Islet precursor cell (in vitro differentiated cells): ENCODE measurements at places on chromosomes 11 and 22.

- no peak for DNase-seq
Observed at GRCh38 chr11:132072858-132073211, 702.4 kb downstream of the NTM start.

- DNase-seq = peak; percentile 73
Observed at GRCh38 chr11:93236741-93237675, 39.2 kb upstream of the SLC36A4 start.

GRCh38 chr11:115393950-115394349 is 110.3 kb downstream of the CADM1 start:
- no peak for DNase-seq

DNA sequence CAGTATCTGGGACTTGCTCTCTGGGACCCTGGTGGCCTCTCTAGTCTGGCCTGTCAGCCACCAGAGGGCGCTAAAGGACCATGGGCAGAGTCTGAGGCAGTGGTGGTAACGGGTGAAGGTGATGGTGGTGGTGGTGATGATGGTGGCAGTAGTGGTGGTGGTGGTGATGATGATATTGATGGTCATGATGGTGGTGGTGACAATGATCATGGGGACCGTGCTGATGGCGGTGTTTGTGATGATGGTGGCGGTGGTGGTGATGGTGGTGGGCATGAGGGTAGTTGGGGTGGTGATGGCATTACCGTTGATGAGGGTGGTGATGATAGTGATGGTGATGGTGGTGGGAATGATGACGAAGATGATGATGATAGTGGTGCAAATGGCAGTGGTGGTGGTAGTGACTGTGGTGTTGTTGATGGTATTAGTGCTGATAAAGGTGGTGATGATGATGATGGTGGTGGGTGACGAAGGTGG is 16.0 kb downstream of the TRPM5 start:
- peak; percentile 83 for DNase-seq

DNA sequence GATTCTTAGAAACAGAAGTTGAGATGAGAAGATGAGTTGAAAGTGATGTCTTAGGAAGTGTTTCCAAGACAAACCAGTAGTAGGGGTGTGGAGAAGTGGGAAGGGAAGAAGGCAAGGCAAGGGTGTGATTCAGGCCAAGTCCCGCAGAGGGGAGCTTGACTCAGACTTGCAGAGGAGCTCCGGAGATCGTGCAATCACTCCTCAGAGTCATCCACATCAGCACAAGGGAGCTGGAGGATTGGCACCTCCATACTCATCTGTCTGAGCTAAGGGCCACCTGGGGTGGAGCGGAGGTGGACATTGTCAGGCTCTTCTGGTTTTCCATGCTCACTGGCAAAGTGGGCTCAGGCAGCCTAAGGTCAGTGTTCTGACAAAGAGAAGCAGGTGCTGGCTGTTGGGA is 44.4 kb downstream of the CHRDL2 start:
- peak; percentile 36 for DNase-seq

DNA sequence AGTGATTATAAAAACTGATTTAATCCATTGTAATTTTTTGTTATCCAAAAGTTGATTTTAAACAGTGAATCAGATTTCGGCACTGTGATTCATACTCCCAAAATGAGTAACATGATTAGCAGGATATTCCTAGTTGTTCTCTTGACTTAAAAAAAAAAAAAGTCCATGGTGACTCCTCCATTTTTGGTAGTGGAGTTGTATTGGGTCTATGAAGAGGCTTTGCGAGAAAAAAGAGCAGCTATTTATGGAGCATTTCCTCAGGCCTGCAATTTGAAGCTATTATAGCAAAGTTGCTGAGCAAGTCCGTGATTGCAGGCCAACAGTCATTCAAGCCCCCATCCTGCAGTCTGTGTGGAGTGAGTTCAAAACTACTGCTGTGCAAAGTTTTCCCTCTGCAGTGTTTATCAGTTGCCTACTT is 28.8 kb downstream of the YAP1 start:
- peak; percentile 84 for DNase-seq

DNA sequence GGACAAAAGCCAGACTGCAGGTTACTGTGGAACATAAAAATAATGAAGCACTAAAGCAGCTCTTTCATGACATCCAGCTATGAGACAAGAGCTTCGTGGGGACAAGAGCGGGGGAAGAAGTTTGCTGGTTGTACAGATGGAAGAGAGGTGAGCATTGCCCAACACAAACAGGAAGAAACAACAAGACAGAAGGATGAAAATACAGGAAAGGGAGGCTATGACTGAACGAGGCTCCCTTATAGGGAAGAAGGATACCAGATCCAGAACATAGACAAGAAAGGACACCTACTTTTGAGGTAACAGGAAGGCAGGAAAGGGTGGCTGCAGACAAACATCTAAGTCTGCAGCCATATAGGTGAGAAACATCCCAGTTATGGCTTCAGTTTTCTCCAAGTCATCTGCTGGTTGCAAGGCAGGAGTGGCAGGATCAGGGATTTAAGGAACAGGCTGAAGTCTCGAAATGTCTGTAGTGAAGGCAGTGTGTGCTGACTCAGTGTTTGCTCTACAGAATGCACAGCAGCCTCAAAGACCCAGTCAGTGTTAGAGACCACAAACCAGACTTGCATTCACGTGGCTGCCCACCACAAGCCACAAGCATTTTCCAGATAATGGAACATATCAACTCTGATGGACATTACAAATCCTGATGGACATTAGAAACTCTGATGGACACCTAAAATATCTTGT is 1.9 kb downstream of the CLTCL1 start:
- DNase-seq = peak; percentile 72

GRCh38 chr11:11445441-11446185 is 92.6 kb upstream of the CSNK2A3 start:
- no peak for DNase-seq

GRCh38 chr22:17861909-17862308 is 87.6 kb upstream of the BID start:
- no peak for DNase-seq

DNA sequence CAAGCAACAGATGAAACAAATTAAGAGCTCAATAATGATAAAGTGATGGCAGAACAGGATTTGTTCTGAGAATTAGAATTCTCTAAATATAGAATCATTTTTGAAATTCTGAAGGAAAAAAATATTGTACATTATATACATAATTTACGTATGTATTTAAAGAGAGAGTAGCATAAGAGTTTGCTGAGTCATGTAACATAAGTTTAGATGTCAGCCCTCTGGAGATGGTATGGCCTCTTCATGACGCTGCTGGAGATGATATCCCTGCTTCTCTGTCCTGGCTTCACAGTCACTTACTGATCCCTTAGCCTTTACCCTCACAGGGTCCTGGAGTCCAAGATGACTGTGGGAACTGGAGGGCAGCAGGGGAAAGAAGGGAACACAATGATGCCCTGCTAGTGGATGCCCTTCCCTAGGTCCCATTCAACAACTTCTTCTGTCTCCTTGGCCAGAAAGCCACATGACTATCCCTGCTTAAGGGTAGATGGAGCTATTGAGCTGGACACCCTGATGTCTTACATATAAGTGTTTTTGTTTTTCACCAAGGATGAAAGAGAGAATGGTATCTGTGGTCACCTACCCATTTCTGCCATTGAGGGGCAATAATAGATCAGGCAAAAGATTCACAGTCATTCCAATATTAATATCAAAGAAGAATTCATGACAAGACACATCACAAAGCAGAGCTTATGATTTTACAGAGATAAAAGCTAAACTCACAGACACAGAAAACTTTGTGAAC is 753.1 kb downstream of the TBC1D22A start:
- DNase-seq = no peak

DNA sequence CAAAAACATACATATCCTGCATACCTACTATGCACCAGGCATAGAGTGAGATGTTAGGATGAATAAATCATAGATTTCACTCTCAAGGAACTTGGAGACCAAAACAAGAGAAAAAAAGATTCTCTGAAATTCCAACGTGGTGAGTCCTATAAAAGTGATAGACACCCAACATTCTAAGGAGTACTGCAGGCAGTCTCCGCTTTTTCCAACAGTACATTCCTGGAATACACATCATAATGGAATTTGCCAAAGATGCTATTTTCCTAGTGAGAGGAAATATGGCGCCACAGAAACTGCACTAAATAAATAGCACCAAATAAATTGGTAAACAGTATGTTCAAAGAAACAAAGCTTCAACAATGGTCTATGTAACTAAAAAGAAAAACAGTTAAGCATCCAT is 6.0 kb downstream of the TMEM123 start:
- no peak for DNase-seq

DNA sequence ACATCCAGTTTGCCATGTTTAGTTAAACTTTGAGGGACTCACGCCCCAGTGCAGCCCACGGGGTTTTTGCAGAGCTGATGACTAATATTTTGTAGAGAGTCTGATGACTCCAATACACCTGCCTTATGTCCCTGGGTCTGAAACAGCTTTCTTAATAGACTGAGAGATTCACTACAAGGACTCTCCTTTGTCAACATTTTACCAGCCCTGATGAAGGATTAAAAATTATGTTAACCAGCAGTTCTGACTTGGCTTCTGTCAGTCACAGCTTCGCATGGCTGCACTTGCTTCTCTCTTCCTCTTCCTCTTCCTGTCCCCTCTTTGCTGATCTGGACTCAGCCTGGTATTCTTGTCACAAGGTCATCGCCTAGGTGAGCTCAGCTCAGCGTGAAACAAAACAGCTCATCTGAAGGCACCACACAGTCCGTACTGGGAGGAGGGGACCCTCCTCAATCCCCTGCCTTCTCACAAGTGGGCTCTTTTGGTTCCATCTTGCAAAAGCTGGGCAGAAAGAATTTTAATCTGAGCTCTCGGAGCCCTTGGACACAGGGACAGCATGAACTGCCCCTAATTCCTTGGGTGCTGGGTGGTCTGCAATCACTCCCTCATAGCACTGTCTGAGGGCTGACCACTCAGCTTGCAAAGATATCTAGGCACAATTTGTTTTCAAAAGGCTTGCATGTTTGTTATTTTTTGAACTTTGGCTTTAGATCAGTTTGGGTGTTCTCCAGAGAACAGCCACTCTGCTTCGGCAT is 38.1 kb upstream of the POU2AF1 start:
- no peak for DNase-seq

DNA sequence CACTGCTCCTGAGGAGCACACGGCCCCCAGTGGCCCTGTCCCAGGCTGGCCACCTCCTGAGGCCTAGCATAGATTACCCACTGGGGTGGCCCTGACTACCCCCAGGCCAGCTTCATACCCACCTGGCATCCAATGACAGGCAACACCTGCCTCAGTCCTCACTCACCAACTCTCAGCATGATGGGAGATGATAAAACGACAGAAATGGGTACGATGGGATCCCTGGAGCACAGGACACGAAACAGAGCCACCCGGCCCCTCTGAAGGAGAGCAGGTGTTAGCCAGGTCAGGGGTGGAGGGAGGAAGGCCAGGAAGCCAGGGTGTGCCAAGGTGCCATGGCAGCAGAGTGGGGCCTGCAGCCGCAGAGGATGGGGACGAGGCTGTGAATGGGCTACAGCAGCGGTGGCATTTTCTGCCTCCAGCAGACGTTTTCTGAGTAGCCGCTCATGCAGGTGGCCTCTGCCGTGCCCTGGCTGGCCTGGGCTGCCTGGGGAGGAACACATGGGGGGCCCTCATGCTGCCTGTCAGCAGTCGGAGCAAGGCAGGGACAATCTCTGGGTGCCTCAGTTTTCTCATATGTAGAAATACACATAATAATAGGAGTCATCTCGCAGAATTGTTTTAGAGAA is 50.2 kb upstream of the FGF3 start:
- peak; percentile 34 for DNase-seq

DNA sequence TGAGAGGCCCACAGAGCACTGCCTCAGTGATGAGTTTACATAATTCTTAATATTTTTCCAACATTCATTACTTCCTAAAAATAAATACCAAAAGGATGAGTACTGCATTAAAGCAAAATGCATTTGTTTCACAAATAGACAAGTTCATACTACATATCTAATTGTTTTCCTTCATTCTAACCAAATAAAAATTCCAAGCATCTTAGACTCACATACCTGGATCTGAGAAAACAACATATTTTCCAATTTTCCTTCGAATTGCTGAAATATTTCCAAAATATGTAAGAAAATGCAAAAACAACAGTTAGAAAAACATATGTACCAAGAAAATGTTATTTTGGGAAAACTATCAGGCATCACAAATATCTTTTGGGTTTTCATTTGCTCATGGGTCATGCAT is 127.9 kb upstream of the CEP126 start:
- no peak for DNase-seq

GRCh38 chr22:46726066-46726985 is 11.7 kb downstream of the CERK start:
- DNase-seq = no peak

- DNase-seq = peak; percentile 81
Observed at GRCh38 chr11:40241524-40242051, 1217.9 kb downstream of the LRRC4C start.

- DNase-seq = no peak
Observed at GRCh38 chr11:62953811-62954210, 31.0 kb downstream of the SLC22A6 start.

DNA sequence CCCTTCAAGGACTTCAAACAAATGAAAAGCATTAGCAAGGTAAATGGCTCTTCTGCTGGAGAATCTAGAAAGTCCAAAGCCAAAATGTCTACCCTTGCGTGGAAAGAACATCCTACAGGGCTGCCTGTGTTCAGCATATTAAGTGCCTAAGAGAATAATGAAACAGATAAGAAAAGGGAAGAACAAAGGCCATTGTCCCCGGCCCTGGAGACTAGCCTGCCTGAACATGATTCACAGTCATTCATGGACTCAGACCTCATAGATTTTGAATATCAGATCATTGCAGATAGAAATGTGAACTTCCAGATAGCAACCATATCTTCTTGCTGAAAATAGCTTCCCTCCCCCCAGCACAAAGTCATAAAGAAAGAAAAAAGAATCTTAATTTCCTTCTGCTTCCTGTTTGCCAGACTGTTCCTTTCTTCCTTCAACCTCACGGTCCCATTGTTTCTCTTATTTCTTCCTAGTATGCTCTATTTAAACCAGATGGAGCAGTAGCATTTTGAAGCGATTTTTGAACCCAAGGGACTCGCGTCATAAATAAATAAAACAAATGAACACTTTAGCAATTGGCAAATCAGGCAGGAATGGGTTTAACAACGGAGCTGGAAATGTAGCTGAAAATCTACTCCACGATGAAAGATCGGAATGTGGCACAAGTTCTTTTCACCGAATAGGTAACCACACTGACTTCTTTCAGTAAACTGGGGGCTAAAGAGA is 408.2 kb upstream of the CCDC90B start:
- no peak for DNase-seq

DNA sequence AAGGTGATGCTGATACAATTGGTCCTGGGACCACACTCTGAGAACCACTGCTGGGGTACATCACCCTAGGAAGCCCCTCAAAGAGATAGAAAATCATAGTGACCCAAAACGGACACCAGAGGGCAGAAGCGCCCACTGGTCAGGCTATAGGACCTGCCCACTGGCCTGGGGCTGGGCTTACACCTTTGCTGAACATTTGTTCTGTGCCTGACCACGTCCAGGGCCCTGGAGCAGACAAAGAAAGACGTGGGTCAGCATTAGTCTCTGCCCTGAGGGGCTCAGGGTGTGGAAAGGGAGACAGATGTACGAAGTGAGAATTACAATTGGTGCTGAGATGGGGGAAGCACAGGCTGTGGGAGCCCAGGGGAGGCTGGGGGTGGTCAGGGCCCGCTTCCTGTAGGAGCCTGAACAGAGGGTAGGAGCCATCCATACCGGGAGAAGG is 14.4 kb upstream of the SERPINH1 start:
- DNase-seq = peak; percentile 90

GRCh38 chr11:117670443-117670842 is 126.6 kb downstream of the DSCAML1 start:
- DNase-seq = no peak
